ENCODE measurements at places on chromosomes 13 and 19.

DNA sequence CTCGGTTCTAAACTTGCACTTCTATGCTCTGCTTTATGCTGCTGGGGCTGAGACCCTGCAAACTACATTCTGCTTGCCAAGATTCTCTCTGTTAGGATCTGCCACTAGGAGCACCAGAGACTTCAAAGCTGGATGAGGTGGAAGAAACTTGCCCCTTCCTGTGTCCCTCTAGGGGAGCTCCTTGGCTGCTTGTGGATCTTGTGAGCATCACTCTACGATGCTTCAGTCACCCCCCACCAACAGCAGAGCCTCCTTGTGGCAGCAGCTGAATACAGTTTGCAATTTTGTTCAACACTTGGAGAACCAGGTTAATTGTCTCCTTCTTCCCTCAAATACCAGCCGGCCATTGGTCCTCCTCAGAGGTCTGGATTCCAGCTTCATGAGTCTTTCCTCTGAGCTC lies 310.6 kb downstream of the FGF14 start:
- DNase-seq = peak; percentile 18

- DNase-seq = no peak
Measured at GRCh38 chr19:6073858-6074708, 36.2 kb downstream of the RFX2 start.

DNA sequence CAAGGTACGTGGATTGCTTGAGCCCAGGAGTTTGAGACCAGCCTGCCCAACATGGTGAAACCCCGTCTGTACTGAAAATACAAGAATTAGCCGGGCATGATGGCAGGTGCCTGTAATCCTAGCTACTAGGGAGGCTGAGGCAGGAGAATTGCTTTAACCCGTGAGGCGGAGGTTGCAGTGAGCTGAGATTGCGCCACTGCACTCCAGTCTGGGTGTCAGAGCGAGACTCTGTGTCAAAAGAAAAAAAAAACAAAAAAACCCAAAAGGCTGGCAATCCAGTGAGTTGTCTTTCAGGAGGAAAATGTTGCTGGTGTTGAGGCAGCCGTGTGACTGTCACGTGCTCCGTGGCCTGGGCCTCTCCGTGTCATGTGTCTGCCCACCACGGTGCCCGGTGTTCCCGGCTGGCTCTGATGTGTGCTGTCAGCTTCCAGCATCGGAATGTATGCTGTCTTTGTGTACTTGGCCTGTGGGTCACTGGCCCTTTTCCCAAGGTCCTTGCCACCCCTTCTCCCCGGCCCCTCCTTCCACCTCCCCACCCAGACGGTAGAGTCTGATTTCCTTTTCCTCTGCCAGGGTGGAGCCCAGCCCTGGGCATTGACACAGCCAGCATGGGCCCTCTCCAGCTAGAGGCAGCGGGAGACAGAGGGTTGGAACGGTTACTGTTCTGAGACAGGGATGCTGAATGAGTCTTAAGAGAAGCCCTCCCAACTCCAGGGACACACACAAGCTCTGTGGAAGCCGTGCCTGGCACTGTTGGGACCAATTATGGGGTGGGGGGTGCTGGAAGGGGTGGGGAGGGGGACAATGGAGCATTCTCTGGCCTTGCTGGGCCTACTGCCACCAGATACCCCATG lies 7.2 kb upstream of the TUBB4A start:
- DNase-seq = no peak

GRCh38 chr13:49297338-49297737 lies 49.6 kb downstream of the CDADC1 start:
- DNase-seq = no peak

GRCh38 chr13:27280009-27280656 lies 9.5 kb downstream of the RASL11A start:
- DNase-seq = no peak
